Stimulated activated CD8-positive, alpha-beta memory T cell treated with anti-CD3 and anti-CD28 coated beads, Interleukin-7, amount 100 ng/mL, for 1 hour (primary cell): ENCODE measurements at places on chromosomes 12 and 14.

DNA sequence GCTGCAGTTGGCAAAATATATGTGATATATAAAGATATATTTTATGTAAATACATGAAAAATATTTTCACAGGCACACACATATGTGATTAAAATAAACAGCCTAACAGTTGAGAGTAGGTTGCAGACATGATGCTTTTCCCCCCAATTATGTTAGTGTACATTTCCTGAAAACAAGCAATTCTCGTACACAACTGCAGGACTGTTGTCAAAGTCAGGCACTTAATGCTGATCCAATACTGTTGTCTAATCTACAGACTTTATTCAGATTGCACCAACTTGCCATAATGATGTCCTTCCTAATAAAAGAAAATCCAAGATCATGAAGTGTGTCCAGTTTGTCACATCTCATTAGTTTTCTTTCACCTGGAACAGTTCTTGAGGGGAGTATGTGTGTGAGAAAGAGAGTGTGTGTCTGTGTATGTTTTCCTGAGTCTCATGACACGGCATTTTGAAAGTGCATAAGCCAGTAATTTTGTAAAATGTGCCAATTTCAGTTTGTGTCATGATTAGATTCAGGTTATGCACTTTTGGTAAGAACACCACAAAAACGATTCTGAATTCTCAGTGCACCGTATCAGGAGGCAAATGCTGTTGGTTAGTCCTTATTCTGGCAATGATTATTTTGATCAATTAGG lies 16.5 kb upstream of the SEL1L start:
- no peak for DNase-seq

- DNase-seq = peak; percentile 54
These were observed 732 bp downstream of the SLC25A29 start for GRCh38 chr14:100305324-100306100.

GRCh38 chr12:117098361-117099217 lies 627 bp downstream of the TESC start:
- DNase-seq = no peak

DNA sequence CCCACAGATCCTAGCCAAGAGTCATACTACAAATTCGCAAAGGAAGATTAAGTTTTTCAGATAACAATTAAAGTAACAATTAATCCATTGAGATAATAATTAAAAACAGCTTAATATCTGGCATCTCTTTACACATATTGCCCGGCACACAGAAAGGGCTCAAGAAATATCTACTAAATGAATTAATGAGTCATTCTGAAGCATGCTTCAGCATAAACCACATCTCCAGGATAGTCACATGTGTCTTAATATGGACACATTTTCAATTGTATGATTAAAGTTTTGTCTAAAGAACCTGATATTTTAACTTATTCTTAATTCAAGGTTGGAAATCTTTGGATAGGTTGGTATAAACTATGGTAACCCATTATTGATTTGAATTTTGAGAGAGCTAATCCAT lies 9.6 kb downstream of the ITPR2 start:
- no peak for DNase-seq

DNA sequence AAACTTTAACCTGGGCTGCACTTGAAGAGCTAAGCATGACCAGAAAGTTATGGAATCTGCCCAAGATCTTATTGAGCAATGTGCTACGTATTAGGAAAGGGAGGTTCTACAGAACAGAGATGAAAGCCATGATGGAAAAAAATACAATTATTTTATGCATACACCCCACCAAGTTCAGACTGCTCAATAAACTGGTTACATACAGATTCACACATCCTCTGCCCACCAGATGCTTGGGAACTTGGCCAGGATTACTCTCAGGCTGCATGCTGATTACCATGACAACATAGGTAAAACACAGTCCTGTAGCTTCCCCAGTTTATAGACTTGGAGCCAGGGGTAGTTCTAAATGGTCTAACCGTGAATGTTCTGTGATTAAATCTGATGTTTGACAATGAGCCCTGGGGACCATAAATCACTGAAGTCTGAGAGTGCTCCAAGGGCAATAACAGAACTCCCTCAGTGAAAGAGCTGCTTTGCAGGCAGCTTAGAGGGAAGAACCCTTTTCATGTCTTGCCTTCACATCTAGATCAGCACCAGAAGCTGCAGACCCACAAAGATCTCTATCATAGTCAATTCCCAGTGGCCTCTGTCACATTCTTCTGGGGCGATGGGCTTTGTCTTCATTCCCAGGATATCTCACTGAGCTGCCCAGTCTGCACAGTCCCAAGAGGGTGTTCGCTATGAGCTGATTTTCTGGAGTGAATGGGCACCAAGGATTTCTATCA lies 232.2 kb downstream of the EMP1 start:
- no peak for DNase-seq

DNA sequence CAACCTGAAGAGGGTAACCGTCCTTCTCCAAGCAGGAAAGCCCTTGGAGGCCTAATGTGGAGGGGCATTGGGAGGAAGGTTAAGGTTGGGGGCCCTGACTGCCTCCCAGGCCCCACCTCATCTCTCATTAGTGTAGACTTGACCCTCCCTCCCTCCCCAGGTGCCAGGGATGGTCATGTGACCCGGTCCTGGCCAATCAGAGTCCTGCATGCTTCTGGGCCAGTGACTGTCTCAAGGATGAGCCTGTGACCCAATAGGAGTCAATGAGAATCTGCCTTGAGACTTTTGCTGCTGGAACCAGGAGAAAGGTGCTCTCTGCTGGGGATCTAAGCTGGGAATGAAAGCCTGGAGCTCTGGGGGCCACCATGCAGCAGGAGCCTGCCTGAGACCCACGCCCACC lies 70.8 kb downstream of the NCOR2 start:
- DNase-seq = no peak

GRCh38 chr12:65343801-65344200 lies 65.3 kb downstream of the MSRB3 start:
- no peak for DNase-seq

DNA sequence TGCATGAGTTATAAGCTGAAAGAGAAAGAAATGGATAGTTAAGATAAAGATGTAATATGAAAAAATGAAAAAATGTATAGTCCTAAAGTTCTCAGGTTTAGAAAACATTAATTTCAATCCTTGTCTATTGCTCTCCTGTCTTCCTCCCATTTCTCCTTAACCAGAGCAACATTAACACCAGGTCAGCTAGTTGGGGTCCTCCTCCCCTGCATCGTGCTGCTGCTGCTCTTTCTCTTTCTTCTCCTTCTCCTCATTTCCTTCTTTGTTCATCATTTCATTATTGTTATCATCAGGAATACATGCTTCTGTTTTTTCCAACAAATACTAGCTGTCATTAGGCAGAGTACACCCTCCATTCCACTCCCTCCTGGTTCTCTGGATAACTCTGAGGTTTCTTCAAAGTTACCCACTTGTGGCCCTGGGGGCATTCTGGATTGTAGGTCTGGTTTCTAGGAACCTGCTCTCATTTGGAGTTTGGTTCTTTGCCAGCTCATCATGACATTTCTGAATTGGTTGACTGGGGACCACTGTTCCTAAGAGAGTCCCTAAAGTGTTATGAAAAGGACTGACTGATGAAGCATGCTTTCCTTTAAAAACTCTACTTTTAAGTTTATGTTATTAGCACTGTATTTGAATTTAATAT lies 17.0 kb downstream of the ACSS3 start:
- no peak for DNase-seq

DNA sequence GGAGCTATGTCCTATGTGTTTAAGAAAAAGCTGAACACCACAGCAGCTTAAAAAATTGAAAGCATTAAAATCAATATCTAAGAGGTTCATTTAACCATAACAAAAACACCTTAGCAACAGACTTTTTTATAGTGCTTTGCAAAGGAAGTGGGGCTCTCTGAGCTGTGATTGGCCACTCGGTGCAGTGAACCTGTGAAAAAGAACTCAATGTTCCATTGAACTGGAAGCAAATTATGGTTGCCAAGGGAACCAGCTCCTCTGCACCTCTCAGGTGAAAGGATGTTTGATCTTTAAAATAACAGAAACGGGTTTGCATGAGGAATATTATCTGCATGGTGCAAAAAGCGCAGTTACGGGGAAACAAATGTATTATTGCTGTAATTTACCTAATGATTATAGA lies 149.4 kb downstream of the SNAPC1 start:
- DNase-seq = no peak

DNA sequence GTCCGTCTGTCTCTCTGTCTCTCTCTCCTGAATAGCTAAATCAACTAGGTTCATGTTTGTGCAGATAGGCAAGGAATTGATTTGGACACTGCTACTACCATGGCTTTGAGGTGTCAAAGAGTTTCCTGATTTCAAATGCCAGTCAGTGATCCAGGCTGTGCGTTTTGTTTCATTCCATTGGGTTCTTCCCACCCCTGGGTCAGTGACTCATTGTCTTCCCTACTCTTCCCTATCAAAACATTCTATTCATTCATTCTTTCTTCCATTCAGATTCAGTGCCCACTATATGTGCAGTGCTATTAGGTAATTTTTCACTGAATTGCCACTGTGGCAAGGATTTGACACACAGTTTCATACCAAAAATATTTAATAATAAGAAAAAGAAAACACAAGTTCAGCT lies 50.4 kb downstream of the RPH3A start:
- DNase-seq = no peak

DNA sequence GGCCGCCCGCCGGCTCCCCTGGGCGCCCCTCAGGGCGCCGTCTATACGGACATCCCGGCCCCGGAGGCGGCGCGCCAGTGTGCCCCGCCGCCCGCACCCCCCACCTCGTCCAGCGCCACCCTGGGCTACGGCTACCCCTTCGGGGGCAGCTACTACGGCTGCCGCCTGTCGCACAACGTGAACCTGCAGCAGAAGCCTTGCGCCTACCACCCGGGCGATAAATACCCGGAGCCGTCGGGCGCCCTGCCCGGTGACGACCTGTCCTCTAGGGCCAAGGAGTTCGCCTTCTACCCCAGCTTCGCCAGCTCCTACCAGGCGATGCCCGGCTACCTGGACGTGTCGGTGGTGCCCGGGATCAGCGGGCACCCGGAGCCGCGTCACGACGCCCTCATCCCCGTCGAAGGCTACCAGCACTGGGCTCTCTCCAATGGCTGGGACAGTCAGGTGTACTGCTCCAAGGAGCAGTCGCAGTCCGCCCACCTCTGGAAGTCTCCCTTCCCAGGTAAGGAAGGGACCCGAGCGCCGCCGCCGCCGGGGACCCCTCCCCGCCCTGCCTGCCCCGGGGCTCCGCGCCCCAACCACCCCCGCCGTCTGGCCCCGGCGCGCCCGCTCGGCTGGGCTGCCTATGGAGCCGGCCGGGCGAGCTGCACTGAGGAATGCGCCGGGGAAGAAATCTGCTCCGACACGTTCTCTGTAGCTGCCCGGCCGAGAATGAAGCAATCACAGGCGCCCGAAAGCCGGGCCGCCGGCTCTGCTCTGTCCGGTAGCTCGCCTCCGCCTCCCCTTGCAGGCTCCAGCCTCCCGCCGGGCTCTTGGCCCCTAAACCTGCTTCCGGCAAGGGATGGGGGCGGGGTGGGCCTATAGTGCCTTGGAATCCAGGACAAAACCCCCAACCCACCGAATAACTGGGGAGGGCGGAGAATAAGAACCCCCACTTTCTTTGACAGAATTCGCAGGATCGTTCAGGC lies 794 bp downstream of the HOXC13 start:
- DNase-seq = no peak
